Esophagus mucosa (tissue), 1 donor: ENCODE measurements at places on chromosomes 11 and 22. TPM values are rescaled to one million over a fixed set of nuclear protein-coding genes. Genes with fewer than 3 reads are reported as not detected.

KLHDC7B gene
- total RNA-seq: 0.20 TPM

DNA sequence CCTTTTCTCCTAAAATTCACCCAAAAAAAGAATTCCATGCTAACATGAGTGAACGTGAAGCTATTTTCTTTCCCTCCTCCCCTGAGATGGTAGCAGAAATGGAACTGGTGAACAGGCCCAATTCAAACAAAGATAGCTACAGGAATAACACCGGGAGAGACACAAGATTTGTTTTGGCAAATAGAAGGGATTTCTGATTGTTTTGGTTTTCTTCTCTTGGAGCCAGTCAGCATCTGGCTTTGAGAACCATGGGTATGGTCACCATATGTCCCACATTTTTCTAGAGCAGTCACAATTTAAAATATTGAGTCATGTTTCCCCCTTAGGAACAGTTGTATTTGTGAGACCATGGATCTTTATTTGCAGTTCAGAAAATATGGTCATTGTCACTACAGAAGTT lies 214.1 kb downstream of the FAM76B start:
- ATAC-seq: no peak

GRCh38 chr11:113577356-113578032 lies 102.3 kb upstream of the DRD2 start:
- peak; percentile 41 for ATAC-seq

MIOX gene
- not detected for total RNA-seq

DNA sequence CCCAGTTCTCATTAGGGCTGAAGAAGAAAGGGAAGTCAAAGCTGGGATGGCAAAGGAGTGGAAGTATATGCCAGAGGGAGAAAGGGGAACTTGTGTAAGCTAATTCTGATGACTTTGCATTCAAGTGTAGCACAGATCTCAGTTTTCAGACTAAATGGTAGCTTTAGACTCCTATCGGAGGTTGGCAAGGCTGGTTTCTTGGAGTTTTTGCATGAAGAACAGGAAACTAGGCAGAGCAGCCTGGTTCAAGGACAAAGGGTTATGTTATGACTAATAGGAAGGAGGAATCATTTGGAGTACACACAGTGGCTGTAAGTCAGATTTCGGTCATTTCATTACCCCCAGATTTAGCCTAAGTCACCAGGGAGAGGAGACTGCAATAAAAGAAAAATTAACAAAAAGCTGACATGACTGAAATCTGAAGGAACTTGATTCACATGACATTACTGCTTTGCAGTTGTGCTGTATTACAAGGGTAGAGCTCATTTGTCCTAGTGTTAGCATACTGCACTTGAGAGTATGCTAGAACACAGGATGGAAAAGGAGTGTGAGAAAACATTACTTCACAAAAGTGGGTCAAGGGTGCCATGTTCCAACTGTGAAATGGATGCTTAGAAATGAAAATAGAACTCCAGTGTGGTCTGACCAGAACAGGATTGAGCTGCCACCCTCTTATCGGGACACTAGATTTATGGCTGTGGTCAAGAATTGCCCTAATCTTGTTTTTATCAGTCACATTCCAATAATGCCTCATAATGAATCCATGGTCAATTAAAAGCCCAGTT lies 23.6 kb downstream of the ADM start:
- ATAC-seq: peak; percentile 40

- peak; percentile 19 for ATAC-seq
Measured at GRCh38 chr11:61904539-61905048, 12.8 kb downstream of the RAB3IL1 start.

- no peak for ATAC-seq
Measured at GRCh38 chr11:35078470-35078735, 60.6 kb upstream of the CD44 start.

- no peak for ATAC-seq
Measured at GRCh38 chr22:18976197-18976751, 40.2 kb upstream of the PRODH start.

GRCh38 chr11:72514331-72514730 lies 80.0 kb upstream of the CLPB start:
- no peak for ATAC-seq

- peak; percentile 74 for ATAC-seq
Measured at GRCh38 chr22:42317691-42318547, 47.5 kb upstream of the TCF20 start.

DNA sequence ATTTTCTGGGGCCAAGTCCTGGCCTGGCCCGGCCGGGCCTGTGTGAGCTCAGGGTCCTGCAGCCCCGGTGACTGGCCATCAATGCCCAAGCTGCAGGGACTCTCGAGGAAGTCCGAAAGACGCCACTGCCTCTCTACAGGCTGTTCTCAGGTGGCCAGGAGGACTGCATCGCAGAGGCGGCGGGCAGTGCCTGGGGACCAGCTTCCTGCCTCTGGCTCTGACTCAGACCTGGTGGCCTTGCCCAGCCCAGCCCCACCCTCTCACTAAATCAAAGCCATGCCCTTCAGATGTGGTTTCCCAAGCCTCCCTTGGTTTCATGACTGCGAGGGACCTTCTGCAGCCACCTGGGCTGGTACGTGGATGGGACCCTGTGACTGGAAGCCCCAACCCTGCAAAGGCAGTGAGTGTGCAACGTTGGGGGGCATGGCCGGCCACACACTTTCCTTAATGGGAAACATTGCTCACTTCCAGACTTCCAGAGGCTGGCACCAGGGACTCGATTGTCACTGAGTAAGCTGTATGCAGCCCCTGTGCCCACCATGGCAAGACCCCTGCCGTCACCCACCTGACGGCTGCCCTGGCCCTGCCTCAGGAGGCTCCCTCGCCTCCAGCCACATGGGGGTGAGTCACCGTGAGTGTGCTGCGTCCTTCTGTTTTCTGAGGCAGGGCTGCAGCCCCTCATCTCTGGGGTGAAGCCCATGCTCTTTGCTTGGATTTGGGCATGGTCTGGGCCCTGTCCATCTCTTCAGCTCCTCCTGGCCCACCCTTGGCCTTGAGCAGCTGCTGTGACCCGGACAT lies 6.0 kb upstream of the FGF3 start:
- peak; percentile 58 for ATAC-seq

- ATAC-seq: peak; percentile 48
Measured at GRCh38 chr11:14499178-14499559, 442 bp downstream of the COPB1 start.

CCDC15 gene
- total RNA-seq: 2.4 TPM

- ATAC-seq: no peak
Measured at GRCh38 chr11:68181719-68182451, 31.2 kb downstream of the KMT5B start.

GRCh38 chr11:67504005-67504949 lies 886 bp downstream of the PITPNM1 start:
- no peak for ATAC-seq

GRCh38 chr11:62438641-62439040 lies 19.8 kb downstream of the SCGB1A1 start:
- ATAC-seq: no peak

MGAT3 gene
- total RNA-seq: 0.44 TPM

DNA sequence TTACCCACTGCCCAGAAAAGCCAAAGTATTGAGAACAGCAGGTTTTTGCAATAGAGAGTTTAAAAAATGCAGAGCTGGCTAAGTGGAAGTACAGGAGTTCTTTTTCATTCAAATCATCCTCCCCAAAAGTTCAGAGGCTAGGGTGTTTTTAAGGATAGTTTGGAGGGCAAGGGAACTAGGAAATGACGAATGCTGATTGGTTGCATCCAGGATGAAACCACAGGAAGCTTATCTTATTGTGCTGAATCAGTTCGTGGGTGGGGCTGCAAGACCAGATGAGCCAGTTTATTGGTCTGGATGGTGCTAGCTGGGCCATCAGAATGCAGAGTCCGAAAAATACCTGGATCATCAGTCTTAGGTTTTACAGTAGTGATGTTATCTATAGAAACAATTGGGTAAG lies 1427.1 kb downstream of the LRRC4C start:
- ATAC-seq: no peak

DNA sequence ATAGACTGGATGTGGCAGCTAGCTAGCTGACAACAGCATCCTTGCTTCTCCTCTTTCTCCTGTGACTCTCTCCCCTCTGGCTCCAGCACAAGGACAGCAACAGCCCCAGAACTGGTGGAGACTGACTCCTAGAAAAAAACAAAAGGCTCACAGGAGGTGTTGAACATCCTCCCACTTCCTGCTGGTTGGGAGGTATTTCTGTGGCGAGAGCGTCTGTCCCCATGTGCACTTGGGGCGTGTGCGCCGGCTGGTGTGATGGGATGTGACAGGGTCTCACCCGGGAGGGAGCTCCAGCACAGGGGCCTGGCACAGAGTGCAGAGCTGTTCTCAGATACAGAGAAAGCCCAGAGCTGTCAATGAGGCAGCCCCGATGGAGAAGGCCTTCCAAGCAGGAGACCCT lies 107.2 kb upstream of the E2F8 start:
- no peak for ATAC-seq

- ATAC-seq: no peak
Measured at GRCh38 chr11:22787551-22788162, 41.9 kb downstream of the SVIP start.
